ELR (cell line): ENCODE measurements at places on chromosomes 5 and 9.

GRCh38 chr5:83628360-83628759 lies 92.3 kb downstream of the HAPLN1 start:
- no peak for DNase-seq

DNA sequence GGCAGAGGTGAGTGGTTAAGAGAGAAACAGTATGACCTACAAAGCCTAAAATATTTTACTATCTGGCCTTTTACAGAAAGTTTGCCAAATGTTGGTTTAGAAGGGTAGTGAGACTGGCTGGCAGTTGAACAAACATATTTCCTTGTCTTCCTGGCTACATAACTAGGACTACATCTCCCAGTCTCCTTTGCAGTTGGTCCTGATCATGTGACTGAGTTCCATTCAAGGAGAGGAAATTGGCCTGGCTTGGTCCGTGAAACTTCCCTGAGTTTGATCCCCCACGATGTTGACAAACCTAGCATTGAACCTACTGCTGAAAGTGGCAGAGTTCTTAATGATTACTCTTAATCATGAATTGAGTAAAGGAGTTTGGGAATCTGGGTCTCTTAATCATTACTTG lies 280.8 kb downstream of the SLIT3 start:
- DNase-seq: peak; percentile 3

DNA sequence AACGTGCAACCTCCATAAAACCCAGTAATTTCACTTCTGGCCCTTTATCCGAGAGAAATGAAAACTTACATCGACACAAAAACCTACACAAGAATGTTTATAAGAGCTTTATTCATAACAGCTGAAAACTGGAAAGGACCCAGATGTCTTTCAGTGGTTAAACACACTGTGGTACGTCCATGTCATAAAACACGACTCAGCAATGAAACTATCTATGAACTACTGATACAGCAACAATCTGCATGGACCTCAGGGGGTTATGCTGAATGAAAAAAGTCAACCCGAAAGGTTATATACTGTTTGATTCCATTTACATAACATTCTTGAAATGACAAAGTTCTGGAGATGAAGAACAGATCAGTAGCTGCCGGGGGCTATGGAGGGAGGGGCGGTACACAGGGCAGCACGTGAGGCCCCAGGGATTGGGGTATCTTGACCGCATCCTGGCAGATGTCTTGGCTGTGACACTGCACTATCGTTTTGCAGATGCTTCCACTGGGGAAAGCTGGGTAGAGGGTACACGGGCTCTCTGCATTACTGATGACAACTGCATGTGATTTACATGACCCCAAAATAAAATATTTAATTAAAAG lies 4.1 kb downstream of the CCDC127 start:
- no peak for DNase-seq

- DNase-seq: peak; percentile 53
Measured at GRCh38 chr5:56829137-56829908, 14.0 kb downstream of the MAP3K1 start.

GRCh38 chr5:148469501-148469935 lies 85.8 kb downstream of the FBXO38 start:
- peak; percentile 20 for DNase-seq

GRCh38 chr5:26884481-26884880 lies 153.9 kb downstream of the CDH9 start:
- no peak for DNase-seq

DNA sequence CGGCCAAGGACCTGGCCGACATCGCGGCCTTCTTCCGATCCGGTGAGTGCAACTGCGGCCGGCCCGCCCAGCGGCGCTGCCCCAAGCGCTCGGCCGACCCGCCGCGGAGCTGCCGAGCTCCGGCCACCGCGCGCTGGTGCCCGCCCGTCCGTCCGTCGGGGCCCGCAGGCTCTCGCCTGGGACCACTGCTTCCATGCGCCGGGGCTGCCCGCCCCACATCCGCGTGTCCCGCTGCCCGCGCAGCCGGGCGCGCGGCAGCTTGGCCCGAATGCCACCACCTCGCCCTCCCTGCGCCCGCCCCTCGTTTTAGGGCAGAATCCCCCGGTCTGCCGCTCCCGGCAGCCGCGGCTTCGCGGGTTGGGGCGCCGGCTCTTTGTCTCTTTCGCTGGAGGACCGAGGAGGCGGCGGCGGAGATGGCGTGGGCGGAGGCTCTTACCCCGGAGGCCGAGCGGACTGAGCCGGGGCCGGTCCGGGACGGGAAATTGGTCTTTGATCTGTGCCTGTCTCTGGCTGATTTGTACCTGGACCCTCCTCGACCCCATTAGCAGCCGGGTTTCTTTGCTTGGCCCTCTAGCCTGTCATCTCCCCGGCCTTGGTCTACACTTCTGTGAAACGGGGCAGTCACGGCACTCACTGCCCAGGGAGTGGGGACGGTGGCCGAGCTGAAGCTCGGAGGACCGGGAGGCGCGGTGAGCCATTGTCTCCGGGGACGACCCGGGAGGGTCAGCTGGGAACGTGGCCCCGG lies 871 bp downstream of the TRIO start:
- DNase-seq: no peak
